GM10248 (cell line): ENCODE measurements at places on chromosomes 5 and 9.
A peak's percentile ranks its signal among the peaks of the same experiment; 100 is the strongest.

DNA sequence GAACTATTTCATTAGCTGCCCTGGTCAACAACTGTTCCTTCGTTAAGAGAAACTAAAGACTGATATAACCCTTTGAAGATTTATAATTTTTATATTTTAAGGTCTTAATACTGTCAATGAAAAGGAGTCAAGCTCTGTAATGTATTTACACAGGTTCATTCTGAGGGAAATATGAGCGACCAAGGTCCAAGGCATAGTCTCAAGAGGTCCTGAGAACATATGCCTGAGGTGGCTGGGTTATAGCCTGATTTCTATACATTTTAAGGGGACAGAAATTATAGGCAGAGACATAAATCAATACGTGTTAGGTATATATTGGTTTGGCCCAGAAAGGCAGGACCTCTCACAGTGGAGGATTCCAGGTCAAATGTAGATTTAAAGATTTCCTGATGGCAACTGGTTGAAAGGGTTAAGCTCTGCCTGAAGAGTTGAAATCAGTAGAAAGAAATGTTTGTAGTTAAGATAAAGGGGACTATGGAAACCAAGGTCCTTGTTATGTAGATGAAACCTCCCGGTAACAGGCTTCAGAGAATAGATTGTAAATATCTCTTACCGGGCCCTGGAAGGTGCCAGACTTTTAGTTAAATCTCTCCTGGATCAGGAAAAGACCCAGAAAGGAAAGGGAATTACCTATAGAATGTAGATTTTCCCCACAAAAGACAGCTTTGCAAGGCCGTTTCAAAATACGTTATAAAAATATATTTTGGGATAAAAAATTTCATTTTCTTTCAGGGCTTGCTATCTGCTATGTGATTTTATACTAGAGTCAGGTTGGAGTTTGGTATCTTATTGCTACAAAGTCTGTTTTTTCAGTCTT, 107.3 kb upstream of the PRLR start:
- DNase-seq = no peak

DNA sequence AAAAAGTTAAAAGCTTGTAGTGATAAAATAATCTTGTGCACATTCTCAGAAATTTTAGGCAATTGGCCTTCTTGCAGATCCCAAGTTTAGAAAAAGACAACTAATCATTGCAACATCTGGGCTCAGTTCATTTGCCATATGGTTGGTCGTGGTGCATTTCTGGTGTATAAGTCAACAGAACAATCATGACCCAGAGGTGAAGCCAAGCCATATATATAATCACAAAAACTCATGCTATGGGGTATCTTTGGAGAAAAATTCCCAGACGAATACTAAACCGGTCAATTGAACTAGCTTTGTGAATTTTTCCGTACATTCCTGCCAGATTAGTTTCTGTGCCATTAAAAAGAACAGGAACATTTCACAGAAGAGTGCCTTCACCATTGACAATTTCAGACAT, 50.3 kb downstream of the FYB1 start:
- DNase-seq = no peak

DNA sequence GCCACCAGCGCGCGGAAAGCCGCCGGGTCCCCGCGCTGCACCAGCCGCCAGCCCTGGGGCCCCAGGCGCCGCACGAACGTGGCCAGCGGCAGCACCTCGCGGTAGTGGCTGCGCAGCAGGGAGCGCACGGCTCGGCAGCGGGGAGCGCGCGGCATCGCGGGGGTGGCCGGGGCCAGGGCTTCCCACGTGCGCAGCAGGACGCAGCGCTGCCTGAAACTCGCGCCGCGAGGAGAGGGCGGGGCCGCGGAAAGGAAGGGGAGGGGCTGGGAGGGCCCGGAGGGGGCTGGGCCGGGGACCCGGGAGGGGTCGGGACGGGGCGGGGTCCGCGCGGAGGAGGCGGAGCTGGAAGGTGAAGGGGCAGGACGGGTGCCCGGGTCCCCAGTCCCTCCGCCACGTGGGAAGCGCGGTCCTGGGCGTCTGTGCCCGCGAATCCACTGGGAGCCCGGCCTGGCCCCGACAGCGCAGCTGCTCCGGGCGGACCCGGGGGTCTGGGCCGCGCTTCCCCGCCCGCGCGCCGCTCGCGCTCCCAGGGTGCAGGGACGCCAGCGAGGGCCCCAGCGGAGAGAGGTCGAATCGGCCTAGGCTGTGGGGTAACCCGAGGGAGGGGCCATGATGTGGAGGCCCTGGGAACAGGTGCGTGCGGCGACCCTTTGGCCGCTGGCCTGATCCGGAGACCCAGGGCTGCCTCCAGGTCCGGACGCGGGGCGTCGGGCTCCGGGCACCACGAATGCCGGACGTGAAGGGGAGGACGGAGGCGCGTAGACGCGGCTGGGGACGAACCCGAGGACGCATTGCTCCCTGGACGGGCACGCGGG, at the start of gene TERT:
TSS of gene TERT (minus strand) at position 234 of the 815 bp plus-strand sequence. CDS start at position 155, 79 bp downstream.
- peak; percentile 70 for DNase-seq

- no peak for DNase-seq
Observed at GRCh38 chr5:69212022-69212421, 22.6 kb downstream of the CENPH start.

DNA sequence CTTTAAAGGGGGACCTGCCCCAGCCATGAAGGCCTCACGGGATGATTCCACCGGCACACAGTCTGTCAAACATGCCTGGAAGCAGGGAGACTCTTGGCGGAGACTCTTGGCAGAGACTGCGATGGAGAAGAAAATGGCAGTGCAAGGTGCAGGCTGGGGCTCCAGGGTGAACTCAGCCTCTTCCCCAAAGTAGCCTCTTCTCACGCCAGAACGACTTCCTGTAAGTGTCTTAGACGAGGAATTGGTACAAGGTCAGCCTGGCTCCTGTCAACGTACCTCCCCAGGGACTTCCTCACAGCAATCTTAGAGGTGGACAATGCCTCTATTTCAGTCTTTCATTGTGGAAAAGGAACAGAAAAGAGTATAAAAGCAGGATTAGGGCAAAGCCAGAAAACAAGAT, 109.3 kb downstream of the UGCG start:
- no peak for DNase-seq

DNA sequence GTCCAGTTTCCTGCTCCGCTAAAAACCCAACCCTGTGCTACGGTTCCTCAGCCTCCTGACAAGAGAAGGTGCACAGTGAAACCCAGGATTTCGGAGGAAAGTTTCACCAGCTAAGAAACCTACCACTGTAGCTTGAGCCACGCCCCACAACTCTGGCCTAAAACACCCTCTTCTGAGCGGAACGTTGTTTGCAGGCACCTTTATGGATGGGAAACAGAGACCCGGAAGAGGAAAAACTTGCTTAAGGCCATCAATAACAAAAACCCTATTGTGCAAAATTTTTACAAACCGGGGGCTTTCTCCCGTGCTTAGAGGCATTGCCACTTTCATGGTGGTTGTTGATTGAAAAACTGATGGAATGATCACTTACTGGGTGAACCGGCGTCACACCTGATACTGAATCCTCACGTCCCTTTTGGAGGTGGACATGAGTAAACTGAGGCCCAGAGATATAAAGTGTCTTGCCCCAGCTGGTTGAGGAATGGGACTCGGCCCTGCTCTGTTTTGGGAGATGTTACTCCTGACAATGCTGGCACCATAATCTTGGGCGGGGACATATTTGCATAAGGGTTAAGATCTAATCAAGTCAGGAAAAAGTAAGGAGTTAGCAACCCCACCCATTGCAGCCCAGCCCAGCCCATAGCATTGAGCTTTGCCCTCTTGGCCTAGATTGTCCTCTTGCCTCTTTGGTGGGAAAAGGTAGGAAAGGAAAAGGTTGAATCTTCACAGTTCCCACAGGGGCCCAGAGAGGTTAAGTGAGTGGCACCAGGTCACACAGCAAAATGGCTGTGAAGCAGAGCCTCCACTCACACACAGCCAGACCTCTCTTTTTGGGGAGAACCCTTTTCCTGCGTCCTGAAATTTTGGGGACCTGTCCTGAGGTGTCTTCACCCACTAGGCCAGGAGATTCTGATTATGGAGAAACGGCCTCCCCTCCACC, 23.2 kb upstream of the PTGS1 start:
- no peak for DNase-seq

- no peak for DNase-seq
Observed at GRCh38 chr9:127398275-127398647, 1.3 kb downstream of the SLC2A8 start.

- DNase-seq = peak; percentile 91
Observed at GRCh38 chr9:131762356-131762932, 22.6 kb upstream of the RAPGEF1 start.

- peak; percentile 18 for DNase-seq
Observed at GRCh38 chr5:97458851-97459250, 275.8 kb upstream of the RIOK2 start.

GRCh38 chr5:147986134-147986757, 77.5 kb upstream of the SPINK5 start:
- DNase-seq = no peak

GRCh38 chr9:137982200-137982599, 104.6 kb downstream of the CACNA1B start:
- DNase-seq = no peak

- DNase-seq = no peak
Observed at GRCh38 chr5:9686216-9686615, 56.1 kb upstream of the TAS2R1 start.

GRCh38 chr9:135947582-135947981, 13.6 kb downstream of the UBAC1 start:
- no peak for DNase-seq

GRCh38 chr9:109033941-109034700, 20.8 kb upstream of the CTNNAL1 start:
- no peak for DNase-seq

DNA sequence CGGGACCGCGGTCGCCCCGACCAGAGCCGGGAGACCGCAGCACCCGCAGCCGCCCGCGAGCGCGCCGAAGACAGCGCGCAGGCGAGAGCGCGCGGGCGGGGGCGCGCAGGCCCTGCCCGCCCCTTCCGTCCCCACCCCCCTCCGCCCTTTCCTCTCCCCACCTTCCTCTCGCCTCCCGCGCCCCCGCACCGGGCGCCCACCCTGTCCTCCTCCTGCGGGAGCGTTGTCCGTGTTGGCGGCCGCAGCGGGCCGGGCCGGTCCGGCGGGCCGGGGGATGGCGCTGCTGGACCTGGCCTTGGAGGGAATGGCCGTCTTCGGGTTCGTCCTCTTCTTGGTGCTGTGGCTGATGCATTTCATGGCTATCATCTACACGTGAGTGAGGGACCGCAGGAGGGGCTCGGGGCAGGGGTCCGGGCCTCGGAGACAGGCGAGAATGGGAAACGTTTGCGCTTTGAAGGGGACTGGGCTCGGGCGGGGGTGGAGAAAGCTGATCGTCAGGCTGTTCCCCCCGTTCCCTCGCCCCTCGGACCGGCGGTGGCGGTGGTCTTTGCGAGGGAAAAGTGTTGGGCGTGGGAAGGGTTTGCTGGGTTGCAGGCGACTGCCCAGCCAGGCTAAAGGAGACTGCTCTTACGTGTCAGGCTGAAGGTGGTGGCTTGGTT, 457 bp downstream of the UGCG start:
- peak; percentile 34 for DNase-seq

DNA sequence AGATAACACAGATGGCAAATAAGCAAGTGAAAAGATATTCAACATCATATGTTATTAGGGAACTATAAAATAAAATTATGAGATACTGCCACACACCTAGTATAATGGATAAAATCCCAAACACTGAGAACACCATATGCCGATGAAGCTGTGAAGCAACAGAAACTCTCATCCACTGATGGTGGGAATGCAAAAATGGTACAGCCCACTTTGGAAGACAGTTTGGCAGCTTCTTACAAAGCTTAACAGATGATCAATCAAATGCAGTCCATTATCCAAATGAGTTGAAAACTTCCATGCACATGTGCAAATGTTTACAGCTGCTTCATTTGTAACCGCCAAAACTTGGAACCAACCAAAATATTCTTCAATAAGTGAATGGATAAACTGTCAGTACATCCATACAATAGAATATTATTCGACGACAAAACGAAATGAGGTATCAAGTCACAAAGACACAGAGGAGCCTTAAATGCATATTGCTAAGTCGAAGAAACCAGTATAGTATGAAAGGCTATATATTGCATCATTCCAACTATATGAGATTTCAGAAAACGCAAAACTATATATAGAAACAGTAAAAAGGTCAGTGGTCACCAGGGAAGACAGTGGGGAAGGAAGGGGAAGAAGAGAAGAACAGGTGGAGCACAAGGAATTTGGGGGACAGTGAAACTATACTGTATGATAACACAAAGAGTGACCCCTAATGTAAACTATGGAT, 14.9 kb downstream of the PFDN1 start:
- DNase-seq = no peak
